Activated B cell treated with CpG ODN at 0.5 μM for 24 hours (primary cell): ENCODE measurements at places on chromosomes 7 and 10.

DNA sequence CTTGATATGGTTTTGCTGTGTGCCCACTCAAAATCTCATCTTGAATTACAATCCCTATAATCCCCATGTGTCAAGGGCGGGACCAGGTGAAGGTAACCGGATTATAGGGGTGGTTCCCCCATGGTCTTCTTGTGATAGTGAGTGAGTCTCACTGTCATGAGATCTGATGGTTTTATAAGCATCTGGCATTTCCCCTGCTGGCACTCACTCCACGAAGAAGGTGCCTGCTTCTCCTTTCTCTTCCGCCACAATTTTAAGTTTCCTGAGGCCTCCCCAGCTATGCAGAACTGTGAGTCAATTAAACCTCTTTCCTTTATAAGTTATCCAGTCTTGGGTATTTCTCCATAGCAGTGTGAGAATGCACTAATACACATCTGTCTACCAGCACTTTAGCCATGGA, 109.5 kb upstream of the SDK1 start:
- no peak for DNase-seq

- no peak for DNase-seq
These were observed 46.8 kb upstream of the SLC29A3 start for GRCh38 chr10:71272056-71272771.

- DNase-seq, result no peak
These were observed 12.1 kb upstream of the TRUB1 start for GRCh38 chr10:114925587-114926586.

GRCh38 chr7:37028909-37029440, 304.7 kb upstream of the AOAH start:
- no peak for DNase-seq

DNA sequence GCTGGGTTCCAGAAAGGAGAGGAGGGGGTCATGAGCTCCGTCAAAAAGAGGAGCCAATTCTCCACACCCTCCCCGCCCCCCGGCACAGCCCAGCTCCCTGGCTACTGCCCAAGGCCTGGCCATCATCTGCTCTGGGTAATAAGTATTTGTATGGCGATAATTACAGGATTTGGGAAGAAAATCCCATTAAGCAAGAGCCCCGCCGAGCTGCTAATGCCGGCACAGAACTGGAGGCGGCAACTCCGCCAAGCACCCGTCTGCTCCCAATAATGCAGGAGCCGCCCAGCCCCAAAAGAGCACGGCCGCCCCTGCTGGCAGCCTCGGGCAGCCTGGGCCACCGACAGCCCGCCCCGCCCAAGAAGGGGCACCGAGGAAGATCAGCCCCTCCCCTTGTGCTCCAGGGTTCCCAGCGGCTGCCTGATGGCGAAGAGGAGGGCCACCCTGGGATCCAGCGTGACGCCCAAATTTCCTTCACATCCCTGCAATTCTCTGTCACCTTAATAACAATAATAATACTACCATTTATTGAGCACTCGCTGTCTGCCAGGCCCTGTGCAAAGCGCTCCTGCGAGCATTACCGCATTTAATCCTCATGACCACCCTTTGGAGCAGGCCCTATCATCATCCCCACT, 5.9 kb downstream of the SLIT1 start:
- DNase-seq, result no peak

DNA sequence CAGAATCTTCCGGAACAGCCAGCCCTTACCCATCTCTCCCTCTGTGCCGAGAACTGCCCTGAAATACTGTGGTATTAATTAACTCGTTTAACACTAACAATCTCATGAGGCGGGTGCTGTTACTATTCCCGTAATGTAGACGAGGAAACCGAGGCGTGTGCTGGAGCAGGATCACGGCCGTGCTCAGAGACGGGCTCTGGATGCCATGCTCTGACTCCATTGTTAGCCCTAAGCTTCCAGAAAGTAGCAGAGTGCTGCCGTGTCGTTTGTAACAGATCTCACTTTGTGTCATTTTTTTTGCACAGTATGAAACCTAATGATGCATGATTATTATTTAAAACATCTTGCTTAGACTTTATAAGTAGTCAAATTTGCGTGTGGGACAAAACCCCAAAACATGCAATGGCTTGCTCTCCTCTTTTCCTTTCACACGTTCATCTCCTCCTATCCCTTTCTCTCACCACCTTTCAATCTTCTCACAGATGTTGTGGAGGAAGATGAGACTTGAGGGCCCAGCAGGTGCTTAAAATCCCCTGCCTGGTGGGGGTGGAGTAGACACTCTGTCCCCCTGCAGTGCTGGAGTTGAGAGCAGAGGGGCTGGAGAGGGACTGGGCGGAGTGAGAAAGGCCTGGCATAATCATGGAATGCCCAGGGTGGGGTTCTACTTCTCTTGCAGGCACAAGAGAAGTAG, 482 bp upstream of the ACTR3C start:
- DNase-seq, result no peak

DNA sequence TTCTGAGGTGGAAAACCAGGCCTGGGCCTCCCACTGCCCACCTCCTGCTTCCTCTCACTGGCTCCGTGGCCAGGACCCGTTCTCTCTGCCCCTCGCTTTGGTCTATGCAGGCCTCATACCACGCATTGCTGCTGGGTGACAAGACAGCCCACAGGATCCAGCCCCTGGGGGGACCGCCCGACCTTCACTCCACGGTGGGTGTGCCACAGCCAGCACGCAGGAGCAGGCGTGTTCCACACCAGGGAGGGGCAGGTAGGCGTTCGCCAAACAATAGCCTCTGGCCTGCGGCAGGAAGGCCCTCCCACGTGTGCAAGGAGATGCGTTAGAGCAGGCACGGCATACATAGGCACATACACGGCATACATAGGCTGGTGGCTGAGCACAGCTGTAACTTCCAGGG, 233.4 kb downstream of the WDR37 start:
- no peak for DNase-seq

GRCh38 chr7:115221456-115221855, 299.6 kb downstream of the MDFIC start:
- DNase-seq, result no peak

DNA sequence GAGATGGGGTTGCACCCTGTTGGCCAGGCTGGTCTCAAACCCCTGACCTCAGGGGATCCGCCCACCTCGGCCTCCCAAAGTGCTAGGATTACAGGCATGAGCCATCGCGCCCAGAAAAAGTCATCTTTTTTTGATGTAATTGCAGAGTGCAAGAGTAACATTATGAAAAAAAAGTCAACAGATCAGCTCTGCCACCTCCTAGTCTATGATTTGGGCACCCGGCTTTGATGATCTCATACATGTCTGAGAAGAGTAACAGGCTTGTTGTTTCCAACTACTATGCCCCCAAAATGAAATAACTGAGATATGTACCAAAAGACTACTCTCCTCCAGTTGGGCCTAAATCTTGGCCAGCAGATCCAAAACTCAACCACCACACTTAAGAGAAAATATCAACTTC, 40.8 kb downstream of the VOPP1 start:
- DNase-seq, result no peak

DNA sequence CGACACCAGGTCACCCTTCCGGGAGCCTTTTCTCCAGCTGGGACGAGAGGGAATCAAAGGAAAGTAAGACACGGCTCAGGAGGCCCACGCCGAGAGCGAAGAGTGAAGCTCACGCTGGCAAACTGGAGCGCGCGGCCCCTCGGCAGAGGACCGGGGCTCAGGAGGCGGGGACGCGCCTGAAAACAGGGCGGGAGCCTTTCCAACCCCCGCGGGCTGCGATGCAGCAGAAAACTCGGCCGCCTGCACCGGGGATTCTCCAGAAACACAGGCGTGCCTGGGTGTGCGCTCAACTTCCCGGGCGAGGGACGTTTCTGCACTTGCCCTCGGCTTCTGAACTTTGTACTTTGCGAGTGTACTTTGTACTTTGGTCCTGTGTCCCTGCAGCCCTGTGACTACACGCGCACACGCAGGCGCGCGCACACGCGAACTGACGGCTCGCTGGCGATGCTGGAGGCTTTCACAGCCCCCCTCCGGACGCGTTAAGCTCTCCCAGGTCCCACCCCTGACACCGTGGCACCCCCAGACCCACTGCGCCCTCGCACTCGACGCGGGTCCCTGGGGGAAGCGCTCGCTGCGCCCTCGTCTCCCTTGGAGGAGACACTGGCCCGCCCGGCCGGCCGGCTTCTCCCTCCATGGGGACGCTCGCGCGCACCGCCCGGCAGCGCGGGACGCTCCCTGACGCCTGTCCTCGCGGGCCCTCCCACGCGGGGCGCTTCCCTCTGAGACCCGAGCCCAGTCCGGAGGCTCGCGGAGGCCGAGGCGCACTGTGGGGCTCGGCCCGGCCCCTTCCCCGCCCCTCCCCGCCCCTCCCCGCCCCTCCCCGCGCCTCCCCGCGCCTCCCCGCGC, 588 bp upstream of the PAOX start:
- DNase-seq, result peak; percentile 70

DNA sequence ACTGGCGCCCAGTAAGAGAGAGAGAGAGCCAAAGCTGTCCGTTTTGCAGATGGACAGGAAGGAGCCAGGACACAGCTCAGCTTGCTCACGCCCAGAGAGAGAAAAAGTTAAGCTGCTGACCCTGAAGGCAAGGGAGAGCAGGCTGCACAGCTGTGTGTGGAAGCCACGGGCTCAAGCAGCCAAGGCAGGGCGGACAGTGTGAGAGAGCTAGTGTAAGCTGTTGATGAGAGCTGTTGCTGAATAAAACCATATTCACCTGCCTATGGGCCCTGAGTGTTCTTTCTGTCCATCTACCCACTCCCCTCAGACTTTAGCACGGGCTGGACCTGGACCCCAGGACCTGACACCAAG, 5.4 kb downstream of the INMT start:
- DNase-seq, result no peak

DNA sequence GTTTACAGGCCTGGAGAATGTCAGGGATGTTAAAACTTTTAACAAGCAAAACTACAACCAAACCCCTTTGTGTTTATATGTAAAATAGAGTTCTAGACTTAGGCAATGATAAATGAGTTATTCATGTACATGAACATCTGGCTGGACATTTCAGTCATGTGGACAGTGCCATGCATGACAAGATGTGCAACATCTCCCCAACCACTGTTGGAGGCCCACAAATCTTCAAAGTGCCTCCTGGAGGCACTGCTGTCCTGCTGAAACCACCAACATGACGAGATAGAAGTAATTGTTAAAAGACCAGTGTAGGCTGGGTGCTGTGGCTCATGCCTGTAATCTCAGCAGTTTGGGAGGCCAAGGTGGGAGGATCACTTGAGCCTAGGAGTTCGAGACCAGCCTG, 18.4 kb downstream of the PPIA start:
- DNase-seq, result no peak

- DNase-seq, result no peak
These were observed 1.3 kb downstream of the SEC61G start for GRCh38 chr7:54757711-54758110.

GRCh38 chr7:4137552-4137951, 544.5 kb upstream of the FOXK1 start:
- DNase-seq, result no peak

GRCh38 chr10:77315496-77316129, 322.0 kb downstream of the KCNMA1 start:
- DNase-seq, result no peak

DNA sequence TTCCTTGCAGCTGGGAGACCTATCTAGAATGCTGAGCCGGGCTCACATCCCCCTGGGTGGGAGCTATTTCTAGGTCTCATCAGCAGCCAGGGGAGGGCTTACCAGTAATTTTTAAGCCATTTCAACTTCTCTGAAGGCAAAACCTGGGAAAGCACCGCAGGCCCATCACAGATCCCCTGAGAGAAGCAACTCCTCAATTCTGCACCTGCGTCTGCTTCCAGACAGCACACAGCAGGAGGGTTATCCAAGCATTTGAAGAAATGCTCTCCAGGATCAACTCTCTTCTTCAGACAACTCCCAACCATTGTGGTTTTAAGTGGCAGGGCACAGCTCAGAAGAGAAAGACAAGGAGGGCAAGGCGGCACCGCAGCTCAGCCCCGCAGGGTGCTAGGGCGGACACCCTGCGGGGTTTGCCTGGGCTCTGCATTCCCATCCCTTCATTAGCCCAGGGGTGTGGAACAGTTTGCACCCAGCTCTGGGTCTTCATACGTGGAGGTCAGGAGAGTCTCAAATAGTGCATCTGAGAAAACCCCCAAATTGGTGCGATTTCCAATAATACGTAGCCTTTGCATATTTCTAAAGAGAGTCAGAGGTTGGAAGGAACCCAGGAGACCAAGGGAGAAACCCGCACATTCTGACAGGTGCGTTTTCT, 618.7 kb downstream of the DNAJB6 start:
- DNase-seq, result no peak

DNA sequence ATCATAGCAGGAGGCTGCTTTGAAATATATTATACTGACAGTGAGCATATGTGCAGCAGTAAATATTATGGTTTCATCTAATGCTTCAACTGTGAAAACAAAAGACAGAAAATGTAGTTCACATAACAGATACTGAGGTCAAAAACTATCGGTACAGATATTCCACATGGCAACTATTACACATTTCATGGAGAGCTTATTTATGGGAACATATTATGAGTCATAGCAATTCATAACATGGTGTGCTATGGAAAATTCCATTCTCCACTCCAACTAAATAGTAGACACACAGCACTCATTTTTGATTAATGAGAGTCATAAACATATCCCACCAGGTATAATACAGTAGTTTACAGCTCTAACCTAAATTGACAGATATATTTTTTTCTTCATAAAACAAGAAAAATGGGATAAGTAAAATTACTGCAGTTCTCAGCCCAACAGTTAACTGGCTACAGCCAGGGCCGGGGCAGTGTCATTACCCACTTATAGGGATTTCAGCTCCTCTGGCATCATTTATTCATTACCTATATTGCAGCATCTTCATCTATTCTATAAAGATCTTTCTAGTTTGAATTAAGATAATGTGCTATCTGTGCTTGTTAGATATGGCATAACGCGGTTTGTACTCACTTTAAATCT, 475.6 kb upstream of the KLF6 start:
- no peak for DNase-seq

DNA sequence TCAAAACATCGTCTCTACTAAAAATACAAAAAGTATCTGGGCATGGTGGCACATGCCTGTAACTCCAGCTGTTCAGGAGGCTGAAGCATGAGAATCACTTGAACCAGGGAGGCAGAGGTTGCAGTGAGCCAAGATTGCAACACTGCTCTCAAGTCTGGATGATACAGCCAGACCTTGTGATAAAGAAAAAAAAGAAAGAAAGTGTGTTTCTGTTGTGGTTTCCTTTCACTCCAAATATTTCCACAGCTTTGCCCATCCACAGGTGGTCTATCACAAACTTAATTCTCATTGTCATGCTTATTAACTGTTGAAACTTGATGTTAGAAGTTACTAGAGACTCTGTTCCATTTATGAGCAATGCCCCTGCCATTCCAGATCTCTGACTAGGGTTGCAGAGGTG, 316.0 kb upstream of the SEMA3C start:
- DNase-seq, result no peak
